Activated CD4-positive, alpha-beta T cell treated with anti-CD3 and anti-CD28 coated beads, Interleukin-2, amount 10 ng/mL, durations not matched to agents 7 days and 5 days (primary cell): ENCODE measurements at places on chromosomes 4 and X.

DNA sequence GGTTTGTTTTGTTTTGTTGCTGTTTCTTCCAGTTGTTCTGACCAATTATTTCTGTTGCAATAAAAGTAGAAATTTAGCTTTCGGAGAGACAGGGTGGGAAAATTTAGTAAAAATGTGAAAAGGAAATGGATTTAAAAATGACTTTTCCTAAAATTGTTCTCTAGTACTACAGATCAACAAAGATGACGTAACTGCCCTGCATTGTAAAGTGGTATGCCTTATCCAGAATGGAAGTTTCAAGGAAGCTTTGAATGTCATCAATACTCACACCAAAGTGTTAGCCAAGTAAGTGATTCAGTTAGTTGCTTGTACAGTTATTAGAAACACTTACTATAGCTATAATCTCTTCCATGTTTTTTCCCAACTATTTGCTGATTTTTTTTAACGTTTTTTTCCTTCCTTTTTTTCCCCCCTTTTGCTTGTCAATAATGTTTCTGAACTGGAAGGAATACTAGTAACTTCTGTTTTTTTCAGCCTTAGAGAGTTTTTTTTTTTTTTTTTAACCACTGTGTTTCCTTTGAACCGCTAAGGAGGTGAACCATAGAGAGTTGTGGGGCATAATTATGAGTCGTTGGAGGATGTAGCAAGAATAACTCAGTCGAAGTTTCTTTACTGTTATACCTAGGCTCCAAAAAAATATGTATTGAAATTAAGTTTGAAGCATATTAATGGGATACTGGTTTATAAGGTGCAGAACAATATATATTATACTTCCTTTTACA, 2.2 kb downstream of the SRP72 start:
- peaks cover 45% of the 10 kb centered on the region for H3K4me1 ChIP-seq
- DNase-seq: peak; percentile 9
- peak overlapping the region; percentile 84 for H3K27ac ChIP-seq
- H3K36me3 ChIP-seq: peaks cover 52% of the 10 kb centered on the region

DNA sequence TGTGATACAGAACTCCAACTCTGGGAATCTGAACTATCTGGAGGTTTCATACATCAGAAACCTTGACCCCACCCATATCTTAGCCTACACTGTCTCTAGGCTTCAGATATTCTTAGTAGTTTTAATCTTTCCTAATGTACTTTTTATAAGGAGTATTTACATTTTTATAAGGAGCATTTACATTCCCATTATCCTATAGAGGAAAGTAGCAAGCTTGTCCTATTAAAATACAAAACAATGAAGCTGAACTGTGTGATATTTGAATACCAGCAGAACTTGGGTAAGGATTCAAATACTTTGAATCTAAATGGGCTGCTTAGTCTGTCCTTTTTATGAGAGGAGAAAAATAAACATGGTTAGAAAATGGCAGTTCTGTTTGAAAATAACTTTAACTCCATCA, 247.4 kb downstream of the FMR1NB start:
- H3K27ac ChIP-seq: no peak overlapping the region
- no peaks in the 10 kb centered on the region for H3K36me3 ChIP-seq
- H3K4me1 ChIP-seq: no peaks in the 10 kb centered on the region
- no peak for DNase-seq
- H3K27me3 ChIP-seq: no peaks in the 10 kb centered on the region

GRCh38 chr4:54085284-54085683, 14.7 kb upstream of the GSX2 start:
- H3K27me3 ChIP-seq: peaks cover 27% of the 10 kb centered on the region
- H3K4me1 ChIP-seq: no peaks in the 10 kb centered on the region
- H3K4me3 ChIP-seq: no peak overlapping the region
- no peak overlapping the region for H3K27ac ChIP-seq

DNA sequence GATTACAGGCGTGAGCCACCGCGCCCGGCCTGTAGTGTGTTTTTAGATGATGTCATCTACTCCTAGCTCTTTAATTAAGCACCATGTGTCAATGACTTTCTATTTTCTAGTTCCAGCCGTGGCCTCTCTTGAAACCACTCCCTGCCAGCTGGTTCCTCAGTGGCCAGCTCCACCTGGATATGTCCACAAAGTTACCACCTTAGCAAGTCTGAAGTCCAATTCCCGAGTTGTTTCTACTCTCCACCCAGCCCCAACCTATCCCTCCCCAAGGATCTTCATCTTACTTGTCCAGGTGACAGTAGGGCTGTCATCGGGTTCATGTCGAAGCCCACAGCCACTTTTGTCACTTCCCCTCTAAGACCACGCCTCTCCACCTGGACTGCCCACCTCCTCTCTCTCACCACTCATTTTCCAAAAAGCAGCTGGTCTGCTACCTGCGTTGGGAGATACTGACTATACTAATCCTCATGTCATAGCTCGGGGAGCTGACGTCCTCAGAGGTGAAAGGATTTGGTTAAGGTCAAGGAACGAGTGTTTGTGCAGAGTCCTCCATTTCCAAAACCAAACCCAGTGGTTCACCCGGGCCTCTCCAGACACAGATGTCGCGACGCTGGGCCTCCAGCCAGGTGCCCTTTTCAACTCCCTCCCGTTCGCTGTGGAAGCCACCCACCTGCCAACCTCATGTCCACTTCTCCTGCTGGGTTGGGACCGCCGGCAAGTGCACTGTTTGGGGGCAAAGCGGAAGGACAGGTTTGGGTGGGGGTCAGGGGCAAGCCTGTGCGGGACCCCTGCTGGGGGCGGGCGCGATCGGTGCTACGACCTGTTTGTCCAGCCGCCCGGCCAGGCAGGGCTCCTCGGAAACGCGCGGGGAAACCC, 704 bp downstream of the FAM3A start:
- peak overlapping the region; percentile 84 for H3K27ac ChIP-seq
- no peaks in the 10 kb centered on the region for H3K27me3 ChIP-seq
- peaks cover 34% of the 10 kb centered on the region for H3K4me1 ChIP-seq
- peak; percentile 32 for DNase-seq

- H3K4me1 ChIP-seq: peaks cover 23% of the 10 kb centered on the region
- H3K4me3 ChIP-seq: peak overlapping the region; percentile 17
- peaks cover 51% of the 10 kb centered on the region for H3K27me3 ChIP-seq
- H3K36me3 ChIP-seq: peaks cover 6% of the 10 kb centered on the region
- DNase-seq: no peak
Observed at GRCh38 chr4:30718021-30718542, 2.1 kb upstream of the PCDH7 start.

GRCh38 chr4:54539500-54540029, 118.2 kb upstream of the KIT start:
- H3K27me3 ChIP-seq: peaks cover 5% of the 10 kb centered on the region
- no peaks in the 10 kb centered on the region for H3K4me1 ChIP-seq

- H3K27ac ChIP-seq: no peak overlapping the region
- H3K27me3 ChIP-seq: peaks cover 6% of the 10 kb centered on the region
- H3K36me3 ChIP-seq: peaks cover 9% of the 10 kb centered on the region
- no peak overlapping the region for H3K4me3 ChIP-seq
Observed at GRCh38 chrX:42140320-42140719, 217.0 kb upstream of the CASK start.

GRCh38 chrX:83916525-83916924, 55.6 kb downstream of the CYLC1 start:
- DNase-seq: no peak
- H3K4me1 ChIP-seq: no peaks in the 10 kb centered on the region
- H3K27me3 ChIP-seq: no peaks in the 10 kb centered on the region
- H3K36me3 ChIP-seq: no peaks in the 10 kb centered on the region
- no peak overlapping the region for H3K27ac ChIP-seq

DNA sequence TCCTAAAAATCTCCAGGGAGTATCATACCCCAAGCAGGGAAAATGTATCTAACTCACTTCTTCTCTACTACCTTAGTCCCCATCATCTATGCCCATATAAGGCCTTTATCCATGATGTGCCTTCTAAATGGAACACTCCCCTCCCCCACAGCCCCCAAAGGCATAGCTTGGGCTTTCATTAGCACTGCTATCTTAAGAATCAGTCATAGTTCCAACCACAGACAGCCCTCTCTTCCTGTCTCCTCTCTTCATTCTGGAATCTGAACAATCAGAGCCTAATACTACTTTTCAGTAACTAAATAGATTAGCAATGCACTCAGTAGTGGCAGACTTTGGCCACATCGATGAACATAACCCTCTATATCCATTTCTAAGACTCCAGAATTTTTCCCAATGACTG, 313.2 kb upstream of the DKK2 start:
- no peaks in the 10 kb centered on the region for H3K36me3 ChIP-seq
- H3K4me1 ChIP-seq: no peaks in the 10 kb centered on the region
- H3K27me3 ChIP-seq: no peaks in the 10 kb centered on the region
- H3K4me3 ChIP-seq: no peak overlapping the region
- no peak overlapping the region for H3K27ac ChIP-seq

DNA sequence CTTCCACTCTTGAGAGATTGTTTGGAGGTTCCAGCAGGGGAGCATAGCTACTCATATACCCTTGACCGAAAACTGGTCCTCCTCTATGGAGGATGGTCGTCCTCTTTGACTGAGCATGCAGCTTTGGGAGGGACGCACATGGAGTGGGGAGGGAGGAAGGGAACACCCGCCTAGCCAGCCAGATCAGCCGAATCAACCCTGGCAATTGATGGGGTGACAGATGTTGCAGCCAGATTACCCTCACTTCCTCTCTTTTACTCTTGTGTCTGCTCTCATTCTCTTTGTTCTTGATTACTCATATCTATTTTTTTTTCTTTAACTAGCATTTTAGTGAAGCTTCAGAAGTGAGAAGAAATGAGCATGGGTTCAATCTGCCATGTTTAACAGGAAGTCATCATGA, 19.6 kb downstream of the MGST2 start:
- no peaks in the 10 kb centered on the region for H3K27me3 ChIP-seq
- peaks cover 31% of the 10 kb centered on the region for H3K4me1 ChIP-seq
- peaks cover 48% of the 10 kb centered on the region for H3K36me3 ChIP-seq
- peak overlapping the region; percentile 57 for H3K27ac ChIP-seq
- no peak overlapping the region for H3K4me3 ChIP-seq
